ENCODE measurements at places on chromosomes 5 and 9.
A peak's percentile ranks its signal among the peaks of the same experiment; 100 is the strongest.

- no peak for DNase-seq
These were observed 22.3 kb downstream of the BNC2 start for GRCh38 chr9:16848179-16848578.

GRCh38 chr9:35357826-35358225 is 132.1 kb upstream of the RUSC2 start:
- no peak for DNase-seq

- no peak for DNase-seq
These were observed 70.3 kb upstream of the BASP1 start for GRCh38 chr5:17147170-17147569.

GRCh38 chr5:145166110-145166509 is 669.0 kb downstream of the PRELID2 start:
- no peak for DNase-seq

DNA sequence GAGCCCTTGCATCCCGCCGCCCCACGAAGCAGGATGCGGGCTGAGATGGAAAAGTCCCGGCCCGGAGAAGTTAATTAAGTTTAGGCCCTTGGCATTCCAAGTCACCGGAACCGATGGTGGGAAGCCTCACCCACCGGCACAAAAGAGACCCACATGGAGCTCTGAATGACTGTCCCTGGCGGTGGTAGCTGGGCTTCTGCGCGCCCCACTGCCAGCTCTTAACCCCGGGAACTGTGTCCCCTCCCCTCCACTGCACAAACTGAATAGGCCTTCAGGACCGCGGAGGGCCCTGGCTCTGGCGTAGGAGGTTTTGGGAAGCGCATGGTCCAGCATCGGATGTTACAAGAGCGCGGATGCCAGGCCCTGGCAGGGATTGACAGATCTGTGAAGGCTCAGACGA is 291.1 kb upstream of the TUT7 start:
- DNase-seq, result no peak

- DNase-seq, result no peak
These were observed 141.0 kb upstream of the PPP1R26 start for GRCh38 chr9:135338546-135338945.

- no peak for DNase-seq
These were observed 47.0 kb downstream of the SH3GL2 start for GRCh38 chr9:17625644-17626388.

GRCh38 chr5:16812448-16812847 is 123.6 kb downstream of the MYO10 start:
- no peak for DNase-seq

DNA sequence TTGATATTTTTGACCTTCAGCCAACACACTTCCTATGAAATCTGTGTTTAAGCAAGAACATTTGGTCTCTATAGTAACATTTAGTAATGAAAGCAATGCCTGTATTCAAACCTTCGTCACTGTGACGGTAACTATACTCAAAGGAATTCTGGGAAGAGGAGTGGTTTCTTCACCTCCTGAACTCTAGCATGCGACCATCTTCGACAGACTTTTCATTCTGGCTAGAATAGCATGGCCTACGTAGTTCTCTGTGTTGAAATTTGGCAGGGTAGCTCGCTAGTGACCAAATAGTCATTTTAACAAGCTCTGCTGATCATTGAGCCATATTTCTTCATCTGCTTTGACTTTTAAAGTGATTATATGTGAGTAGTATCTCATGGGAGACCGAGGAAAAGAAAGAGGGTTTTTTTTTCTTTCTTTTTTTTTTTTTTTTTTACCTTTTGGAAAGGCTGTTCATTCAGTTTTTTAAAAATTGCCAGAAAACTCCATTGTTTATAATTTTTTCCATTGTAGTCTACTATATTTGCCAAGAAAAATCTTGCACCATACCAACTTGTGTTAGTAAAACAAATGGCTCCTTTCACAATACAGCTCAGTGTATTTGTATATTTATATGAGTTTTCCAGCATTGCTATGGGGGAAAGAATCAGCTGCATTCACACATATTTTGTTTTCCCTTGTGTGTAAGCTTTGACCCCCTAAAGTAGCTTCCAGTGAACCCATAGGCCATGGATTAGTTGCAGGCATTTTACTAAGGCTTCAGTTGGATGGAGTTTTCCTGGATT is 166.8 kb downstream of the NNT start:
- DNase-seq, result no peak

- no peak for DNase-seq
These were observed 116.1 kb downstream of the DCP2 start for GRCh38 chr5:113092683-113093082.

DNA sequence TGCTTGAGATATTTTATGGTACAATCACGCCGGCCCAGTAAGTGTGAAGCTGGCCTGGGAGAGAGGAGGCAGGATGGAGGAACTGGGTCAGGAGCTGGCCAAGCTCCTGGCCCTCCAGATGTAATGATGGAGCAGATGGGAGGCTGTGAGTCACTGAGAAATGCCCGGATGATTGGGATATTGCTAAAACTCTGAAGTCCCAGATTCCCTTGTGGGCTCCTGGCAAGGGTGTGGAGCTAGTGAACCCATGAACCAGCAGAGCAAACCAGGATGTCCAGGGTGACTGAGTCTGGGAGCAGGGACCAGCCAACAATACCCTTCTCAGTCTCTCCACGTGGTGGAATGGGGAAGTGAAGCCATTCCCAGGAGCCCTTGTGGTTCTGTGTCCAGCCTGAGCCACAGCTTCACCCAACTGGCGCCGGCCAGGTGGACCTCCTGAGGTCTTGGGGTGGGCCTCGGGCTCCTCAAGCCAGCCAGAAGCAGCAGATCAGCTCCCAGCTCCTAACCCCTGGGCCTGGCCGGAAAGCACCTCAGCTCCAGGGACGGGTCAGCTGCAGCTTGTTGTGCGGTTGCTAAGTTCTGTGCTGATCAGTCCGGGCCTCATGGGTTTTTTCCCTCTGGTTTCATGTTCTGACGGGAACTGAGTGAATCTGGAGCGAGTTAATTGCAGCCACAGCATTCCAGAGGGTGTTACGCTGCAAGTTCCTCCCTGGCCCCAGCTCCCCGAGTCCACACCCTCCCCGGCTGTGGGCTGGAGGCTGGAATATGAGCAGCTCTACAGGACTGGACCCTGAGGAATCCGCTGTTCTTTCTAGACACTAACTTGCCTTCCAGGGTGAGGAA is 37.6 kb downstream of the DUSP1 start:
- no peak for DNase-seq

DNA sequence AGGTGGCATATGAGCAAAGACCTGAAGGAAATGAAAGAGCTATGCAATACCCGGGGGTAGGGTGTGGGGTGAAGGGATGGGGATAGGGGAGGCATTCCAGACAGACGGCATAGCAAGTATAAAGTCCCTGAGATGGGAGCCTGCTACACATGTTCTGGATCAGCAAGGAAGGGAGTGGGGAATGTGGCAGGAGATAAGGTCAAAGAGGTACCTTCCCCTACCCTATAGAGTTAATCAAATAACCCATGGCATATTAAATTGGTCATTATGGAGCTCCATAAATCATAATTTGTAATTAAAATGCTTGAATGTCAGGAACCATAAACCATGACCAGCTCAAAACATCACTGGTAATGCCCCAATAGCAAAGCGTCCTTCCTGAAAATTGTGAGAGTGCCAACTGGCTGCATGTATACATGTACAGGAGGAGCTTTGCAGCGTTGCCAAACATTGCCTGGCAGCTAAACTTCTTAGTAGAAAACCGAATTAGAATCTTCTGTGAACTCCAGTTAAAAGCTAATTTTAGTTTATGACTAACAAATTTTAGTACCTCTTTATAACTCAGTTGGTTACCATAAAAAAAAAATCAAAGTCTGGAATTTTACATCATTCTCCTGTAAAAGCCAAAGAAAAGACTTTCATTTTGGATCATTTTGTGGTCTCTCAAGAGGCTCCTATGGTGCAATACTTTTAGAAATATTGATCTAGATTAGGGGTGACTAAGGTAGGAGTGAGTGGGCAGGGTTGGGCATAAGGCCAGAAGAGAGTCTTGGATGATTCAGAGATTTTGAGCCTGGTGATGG is 4.7 kb downstream of the DNAI1 start:
- DNase-seq, result no peak

- no peak for DNase-seq
These were observed 7.5 kb upstream of the PAM start for GRCh38 chr5:102747386-102748166.

- DNase-seq, result no peak
These were observed 128.3 kb downstream of the EFNA5 start for GRCh38 chr5:107542428-107542827.

GRCh38 chr9:132881826-132882225 is 3.1 kb downstream of the SPACA9 start:
- no peak for DNase-seq

- no peak for DNase-seq
These were observed 13.0 kb upstream of the SCGB3A1 start for GRCh38 chr5:180604271-180604670.

- no peak for DNase-seq
These were observed 6.8 kb downstream of the CA9 start for GRCh38 chr9:35680331-35681105.

GRCh38 chr5:62260513-62260912 is 45.5 kb upstream of the KIF2A start:
- DNase-seq, result no peak

DNA sequence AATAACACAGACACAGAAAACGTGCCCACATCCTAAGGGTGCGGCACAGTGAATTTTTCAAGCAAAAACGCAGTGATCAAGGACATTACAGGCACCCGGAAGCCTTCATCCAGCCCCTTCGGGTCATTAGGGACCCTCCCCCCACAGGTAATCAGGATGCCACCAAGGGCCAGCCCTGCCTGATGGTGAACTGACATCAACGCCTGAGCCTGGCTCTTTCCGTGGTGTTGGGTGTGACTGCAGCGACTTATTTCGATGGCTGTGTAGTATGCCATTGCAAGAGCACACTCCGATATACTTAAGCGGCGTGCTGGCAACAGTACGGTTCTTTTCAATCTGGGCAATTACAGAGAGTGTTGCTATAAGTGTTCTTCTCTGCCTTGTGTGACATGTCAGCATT is 310.0 kb upstream of the IRX1 start:
- no peak for DNase-seq

GRCh38 chr5:36683821-36684434 is 77.5 kb downstream of the SLC1A3 start:
- no peak for DNase-seq

GRCh38 chr5:36689225-36689624 is 82.8 kb downstream of the SLC1A3 start:
- peak; percentile 6 for DNase-seq

- no peak for DNase-seq
These were observed 553.9 kb downstream of the PRR16 start for GRCh38 chr5:121018004-121018403.

DNA sequence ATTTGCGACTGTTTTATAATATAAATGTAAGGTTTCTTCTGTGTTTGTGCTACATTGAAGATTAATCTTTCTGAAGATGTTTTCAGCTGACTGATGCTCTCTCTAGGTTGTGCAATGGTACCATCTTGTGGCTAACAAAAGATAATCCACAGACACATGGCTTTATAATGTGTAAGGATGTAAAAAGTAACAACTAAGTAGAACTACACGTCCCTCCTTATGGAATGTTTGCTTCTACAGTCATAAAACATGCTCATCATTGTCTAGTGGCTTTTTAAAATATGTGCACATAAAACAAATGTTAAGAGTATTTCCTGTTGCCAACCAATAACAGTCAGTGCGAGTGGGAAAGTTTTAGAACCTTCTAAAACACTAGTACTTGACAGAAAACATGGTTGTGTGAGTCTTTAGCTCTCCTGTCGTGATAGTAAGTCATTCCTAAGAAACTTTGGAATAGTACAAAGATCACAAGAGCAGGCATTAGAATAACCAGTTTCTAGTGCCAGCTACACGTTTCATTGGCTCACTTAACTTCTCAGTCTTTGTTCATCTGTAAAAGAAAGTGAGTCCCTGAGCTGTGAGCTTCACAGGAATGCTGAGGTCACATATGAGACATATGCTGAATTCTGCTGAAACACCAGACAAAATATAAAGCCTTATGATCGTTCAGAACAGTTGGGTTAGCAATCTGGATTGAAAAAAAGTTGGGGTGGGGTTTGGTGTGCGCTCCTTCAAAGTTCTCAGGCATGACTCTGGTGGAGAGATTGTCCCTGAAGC is 75.7 kb upstream of the GLIS3 start:
- no peak for DNase-seq

- no peak for DNase-seq
These were observed 7.3 kb downstream of the CRHBP start for GRCh38 chr5:76960004-76960625.

DNA sequence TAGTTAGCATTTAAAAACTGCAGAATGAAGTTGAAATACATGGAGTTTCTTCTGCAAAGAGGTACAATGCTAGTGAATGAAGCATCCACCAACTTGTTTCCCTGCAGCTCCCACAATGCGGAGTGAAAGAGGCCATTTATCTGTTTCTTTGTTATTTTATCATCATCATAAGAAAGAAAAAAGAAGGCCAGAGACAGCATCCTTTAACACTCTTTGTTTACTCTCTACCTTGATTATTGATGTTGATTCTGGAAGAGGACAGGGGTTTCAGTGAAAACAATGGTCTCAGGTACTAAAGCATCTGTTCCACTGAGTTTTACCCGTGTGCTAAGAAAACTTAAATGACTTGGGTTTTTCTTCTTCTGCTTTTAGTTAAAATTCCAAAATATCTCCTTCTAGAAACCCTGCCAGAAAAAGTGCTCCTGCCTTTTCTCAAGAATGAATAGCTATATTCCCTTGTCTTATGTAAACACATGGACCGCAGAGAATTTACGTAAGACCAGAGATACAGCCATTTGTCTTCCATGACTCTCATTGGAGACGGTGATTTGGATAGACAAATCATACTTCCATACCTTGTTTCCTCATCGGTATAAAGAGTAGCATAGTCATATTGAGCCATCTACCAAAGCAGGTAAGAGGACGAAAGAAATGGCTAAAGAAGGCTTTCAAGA is 81.1 kb downstream of the EFNA5 start:
- no peak for DNase-seq

DNA sequence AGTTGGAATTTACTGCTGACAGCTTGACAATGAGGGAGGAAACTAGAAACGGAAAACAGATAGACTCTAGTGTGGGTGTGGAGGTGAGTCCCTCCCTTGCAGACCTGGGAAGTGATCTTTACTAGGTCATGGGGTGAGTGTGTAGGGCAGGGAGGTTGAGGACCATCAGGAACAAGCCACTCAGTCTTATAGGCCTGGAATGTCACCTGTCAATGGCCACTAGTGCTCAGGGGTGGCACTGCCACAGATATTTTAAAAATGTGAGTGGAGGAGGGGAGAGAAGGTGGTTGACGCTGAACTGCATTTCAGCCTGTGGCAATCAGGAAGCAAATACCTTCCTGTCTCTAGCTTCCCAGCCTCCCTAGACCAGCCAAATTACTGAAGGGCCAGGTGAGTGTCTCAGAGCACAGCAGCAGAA is 9.0 kb downstream of the OR2S2 start:
- DNase-seq, result no peak

- DNase-seq, result no peak
These were observed 30.5 kb downstream of the COL27A1 start for GRCh38 chr9:114185570-114186490.

- no peak for DNase-seq
These were observed 25.8 kb upstream of the HMCN2 start for GRCh38 chr9:130239741-130240241.

GRCh38 chr5:3412146-3412545 is 183.5 kb upstream of the IRX1 start:
- DNase-seq, result no peak

- no peak for DNase-seq
These were observed 428.6 kb upstream of the ADAMTSL1 start for GRCh38 chr9:18045326-18045725.

- no peak for DNase-seq
These were observed 31.4 kb downstream of the GRIN3A start for GRCh38 chr9:101706997-101707396.

GRCh38 chr9:8030095-8030494 is 230.5 kb upstream of the DMAC1 start:
- DNase-seq, result no peak
